ENCODE measurements at places on chromosomes 3 and 15.

DNA sequence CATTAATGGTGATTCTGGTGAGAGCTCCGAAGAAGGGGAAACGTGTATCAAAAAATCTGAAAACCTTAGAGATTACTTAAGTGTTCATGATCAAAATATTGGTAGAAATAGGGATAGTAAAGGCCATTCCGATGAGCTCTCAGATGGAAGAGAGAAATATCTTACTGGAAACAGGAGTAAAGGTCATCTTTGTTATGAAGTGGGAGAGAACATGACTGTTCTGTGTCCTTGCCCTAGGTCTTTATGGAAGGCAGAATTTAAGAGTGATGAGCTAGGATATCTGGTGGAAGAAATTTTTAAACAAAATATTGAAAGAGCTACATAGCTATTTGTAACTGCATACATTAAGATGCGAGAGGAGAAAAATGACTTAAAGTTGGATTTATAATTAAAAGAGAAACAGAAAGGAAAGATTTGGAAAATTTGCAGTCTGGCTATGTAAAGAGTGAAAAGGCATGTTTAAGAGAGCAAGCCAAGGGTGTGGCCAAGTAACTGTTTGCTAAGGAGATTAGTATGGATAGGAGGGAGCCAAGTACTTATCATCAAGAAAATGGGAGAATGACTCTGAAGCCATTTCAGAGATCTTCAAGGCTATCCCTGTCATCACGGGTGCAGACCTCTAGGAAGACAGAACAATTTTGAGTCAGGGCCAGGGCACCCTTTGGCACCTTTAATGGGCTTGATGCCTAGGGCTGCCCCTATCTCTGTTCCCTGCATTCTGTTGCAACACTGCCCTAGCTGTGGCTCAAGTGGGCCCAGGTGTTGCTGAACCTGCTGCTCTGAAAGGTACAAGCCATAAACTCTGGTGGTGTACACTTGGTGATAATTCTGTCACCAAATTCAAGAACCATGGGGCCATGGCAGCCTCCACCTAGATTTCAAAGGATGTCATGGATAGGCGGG lies 27.3 kb downstream of the SLMAP start:
- no peak for DNase-seq

DNA sequence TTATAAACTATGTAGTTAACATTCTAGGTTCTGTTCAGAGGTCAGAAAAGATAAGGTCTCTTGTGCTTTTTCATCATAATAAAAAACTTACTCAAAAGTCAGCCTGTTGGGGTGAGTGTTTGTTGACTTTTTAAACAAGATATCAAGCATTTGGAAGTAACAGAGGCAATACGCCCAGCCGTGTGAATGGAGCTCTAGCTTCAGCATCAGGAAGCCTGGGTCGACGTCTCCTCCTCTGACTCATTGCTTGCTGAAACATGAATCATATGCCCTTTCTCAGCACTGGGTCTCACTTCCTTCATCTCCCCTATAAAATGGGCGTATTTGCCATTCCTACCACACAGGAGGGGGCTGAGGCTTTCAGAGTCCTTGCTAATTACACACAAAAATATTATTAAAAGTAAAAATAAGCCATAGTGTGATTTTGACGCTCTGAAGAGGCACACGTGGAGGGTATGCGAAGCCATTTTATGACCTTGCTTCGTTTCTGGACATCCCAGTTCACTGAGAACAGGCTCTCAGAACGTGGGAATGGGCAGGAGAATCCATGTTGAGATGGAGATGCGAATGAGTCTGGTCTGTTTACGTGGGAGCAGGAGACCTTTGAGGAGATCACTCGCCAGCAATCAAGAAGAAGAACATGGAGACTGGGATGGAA lies 220.8 kb upstream of the TPRG1 start:
- no peak for DNase-seq

GRCh38 chr15:69755551-69756310 lies 303.1 kb downstream of the RPLP1 start:
- peak; percentile 65 for DNase-seq

DNA sequence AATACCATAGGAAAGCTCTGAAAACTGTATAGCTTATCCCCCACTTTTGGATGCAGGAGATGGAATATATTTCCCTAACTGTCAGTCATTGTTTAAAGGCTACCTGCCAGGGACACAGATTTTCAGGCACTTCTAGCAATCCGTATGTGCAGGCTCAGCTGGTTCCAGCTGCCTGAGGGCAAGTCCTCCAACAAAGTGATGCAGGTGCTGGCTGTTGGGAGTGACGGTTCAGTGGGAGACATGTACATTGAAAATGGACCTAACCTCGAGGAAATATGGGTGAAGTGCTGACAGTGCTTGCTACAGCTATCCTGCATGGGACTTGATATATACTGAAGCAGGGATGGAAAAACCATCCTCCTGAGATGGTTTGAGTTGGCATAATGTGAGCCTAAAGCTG lies 153.1 kb upstream of the GAP43 start:
- no peak for DNase-seq

DNA sequence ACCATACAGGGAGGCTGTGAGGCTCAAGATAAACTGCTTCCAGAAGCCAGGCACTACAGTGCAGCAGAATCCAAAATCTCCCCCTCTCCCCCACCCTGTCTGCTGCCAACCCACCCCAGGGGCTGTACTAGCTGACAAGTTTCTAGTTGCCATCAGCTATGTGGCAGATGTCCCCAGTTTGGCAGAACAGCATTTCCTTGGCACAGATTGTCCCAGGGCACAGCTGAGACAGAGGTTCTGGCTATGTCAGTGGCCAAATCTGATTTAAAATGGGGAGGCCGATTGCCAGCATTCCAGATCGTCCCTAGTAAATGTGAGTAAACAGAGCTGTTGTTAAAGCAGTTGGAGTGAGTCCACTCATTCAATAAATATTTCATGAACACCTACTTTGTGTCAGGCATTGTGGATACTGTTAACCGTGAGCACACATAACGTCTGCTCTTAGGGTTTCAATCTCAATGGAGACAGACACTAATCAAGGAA lies 28.0 kb upstream of the CCDC174 start:
- no peak for DNase-seq

All from activated CD8-positive, alpha-beta memory T cell treated with anti-CD3 and anti-CD28 coated beads for 48 hours (primary cell).